ENCODE measurements at places on chromosomes 6 and 20. TPM values are rescaled to one million over a fixed set of nuclear protein-coding genes. Genes with fewer than 3 reads are reported as not detected.

Gene DEFB128
- not detected for total RNA-seq

- no peak for DNase-seq
These were observed 111.1 kb downstream of the FOXO3 start for GRCh38 chr6:108671790-108672189.

DNA sequence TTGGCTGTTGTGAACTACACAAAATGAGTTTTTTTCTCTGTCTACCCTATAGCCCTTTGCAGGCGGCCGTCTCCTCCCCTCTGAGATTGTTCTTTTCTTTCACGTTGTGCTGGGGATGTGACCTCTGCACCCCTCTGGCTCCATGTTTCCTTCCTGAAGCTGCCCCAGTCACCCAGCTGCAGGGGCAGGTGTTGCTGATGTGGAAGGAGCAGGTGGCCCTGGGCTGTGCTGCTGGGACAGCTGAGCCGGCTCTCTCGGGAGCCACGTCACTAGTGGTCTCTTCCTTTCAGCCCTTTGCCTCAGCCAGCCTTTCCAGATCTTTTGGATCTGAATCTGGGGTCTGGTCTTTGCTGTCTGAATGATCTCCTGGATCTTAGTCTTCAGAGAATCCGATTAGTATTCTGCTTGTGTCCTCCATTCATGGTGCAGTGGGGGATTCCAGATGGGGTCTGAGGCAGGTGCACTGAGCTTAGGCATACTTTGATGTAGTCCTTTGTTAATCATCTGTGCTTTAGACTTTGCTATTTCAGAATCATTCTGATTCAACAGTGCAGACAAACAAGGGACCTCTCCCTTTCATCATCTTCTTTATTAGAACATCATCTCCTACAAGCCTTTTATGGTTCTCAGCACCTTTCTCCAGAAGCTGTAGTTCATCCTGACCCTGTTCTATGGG lies 31.4 kb downstream of the TMEM181 start:
- DNase-seq = no peak

DNA sequence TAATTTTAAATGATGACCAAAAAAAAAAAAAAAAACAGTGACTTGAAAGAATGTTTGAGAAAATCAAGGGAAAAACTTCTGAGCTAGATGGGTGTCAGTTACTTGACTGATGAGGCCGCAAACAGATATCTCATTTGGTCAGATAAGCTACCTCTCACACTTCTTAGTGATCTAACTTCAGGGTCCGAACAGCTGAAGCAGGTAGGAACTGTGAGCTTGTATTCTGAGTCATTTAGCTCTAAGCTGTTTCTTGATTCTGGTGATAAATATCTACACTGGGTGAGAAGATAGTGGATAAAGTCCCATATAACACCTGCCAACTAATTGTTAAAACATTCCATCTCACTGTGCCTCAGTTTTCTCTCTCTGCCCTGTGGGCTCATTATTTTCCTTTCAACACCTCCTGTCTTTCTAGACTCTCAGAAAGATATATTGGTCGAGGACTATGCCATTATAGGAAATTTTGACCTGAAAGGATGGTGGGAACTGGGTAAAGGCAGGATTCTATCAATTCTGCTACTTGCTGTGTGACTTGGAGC lies 7.7 kb downstream of the KIF3B start:
- no peak for DNase-seq

Gene GNRH2
- not detected for total RNA-seq

Gene TRDN
- total RNA-seq = 394 TPM

- no peak for DNase-seq
These were observed 28.5 kb downstream of the BACH2 start for GRCh38 chr6:90268178-90268577.

GRCh38 chr6:56241124-56241802 lies 6.1 kb downstream of the COL21A1 start:
- DNase-seq = no peak

Gene PXT1
- total RNA-seq = not detected

DNA sequence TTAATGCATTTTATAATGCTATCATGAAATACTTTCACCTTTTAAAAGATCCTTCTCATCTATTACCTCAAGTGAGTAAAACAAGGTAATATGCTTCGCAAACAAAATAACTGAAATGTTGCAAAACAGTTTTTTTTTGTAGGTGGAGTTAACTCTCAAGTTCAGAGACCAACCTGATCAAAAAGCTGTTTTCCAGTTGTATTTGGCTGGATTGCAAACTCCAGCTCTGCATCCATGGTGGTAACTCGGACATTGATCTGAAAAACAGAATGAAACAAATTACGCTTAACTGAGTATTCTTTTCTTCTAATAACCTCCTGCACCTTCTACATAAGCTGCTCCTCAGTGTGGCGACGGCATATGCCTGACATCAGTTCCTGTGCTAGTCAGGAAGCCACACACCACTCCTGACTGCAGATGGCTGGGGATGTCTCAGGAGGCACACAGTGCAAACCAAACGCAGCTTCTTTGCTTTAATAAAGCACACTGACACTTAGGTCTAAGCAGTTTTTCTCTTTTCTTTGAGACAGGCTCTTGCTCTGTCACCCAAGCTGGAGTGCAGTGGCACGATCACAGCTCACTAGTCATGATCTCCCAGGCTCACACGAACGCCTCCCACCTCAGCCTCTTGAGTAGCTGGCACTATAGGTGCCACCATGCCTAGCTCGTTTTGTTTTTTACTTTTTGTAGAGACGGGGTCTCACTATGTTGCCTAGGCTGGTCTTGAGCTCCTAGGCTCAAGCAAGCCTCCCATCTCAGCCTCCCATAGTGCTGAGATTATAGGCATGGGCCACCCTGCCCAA lies 29.9 kb downstream of the EZR start:
- DNase-seq = no peak

Gene ASIP
- 15.0 TPM for total RNA-seq

DNA sequence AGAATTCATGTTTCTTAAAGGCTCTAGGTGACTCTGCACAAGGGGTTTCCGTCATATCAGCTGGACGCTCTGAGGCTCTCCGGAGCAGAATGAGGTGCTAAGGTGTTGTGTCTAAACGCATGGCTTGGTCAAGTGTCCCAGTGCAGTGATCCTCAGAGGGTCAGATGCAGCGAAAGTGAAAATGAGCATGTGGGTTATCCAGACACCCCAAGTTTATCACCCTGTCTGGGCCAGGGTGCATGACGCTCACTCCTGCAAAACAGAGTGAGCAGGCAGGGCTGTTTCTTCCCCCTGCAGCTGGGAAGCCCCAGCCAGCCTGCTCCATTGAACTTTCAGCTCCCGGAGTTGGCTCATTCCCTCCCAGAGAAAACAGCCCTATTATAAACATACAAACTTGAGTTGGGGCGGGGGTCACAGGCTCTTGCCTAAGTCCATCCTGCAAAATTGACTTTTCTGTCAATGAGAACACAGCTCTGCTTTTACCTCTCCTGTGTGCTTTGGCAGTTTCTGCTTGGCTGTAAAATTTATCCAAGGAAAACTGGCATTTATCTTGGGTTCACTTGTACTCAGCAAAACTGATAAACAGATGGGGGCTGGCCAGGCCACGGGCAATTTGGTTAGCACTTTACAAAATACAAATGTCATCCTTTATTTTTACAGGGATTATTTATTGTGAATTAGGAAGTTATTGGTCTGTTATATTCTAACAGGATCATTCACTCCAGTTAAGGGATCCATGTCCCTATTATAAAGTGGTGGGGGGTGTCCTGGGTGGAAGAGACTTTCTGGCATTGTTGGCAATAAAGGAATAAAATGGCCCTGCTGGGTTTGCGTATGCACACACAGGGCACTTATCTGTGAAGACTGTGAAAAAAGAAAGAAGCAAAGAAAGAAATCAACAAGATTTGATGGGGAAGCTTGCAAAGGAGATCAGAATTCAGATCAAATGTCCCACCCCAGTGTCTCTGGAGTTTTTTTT lies 154.9 kb downstream of the FOXA2 start:
- no peak for DNase-seq

- DNase-seq = no peak
These were observed 25.0 kb downstream of the FBXO5 start for GRCh38 chr6:152957796-152958195.

Gene RGS17
- 0.05 TPM for total RNA-seq

DNA sequence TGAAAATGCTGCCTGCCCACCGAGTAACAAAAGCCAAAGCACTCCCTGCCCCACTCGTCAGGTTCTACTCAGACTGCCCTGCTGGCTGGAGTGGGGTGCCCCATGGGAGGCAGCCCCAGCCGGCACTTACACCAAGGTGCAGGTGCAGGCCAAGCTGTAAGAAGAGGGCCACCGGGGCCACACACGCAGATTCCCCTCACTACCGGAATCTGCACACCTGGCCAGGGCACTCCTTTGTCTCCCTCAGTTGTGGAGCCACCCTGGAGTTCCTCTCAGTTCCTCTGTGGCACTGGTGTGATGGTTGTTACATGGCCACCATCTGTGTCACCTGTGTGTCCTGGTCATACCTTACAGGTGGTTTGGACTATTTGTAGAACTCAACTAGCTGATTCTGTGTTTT lies 112.4 kb downstream of the FOXO3 start:
- DNase-seq = no peak

GRCh38 chr6:170250981-170251775 lies 39.7 kb downstream of the DLL1 start:
- no peak for DNase-seq

GRCh38 chr6:39493777-39494176 lies 171.3 kb upstream of the KCNK16 start:
- no peak for DNase-seq

Gene RBM24
- total RNA-seq = 181 TPM

DNA sequence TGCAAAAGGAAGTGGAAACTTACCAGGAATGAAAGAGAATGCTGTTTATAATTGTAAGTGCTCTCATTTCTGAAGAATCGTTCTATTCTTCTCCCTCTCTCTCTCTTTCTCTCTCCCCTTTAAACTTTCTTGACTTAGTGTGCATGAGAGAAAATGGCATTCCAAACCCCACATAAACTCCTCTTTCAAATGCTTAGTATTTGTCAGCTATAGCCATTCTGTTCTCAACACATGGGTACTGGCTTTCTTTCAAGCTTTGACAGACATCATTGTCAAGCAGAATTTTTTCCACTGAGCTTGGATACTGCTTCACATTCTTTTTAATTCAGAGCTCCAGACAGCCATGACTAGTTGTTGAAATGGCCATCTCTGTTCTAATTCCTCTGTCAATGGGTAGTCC lies 51.1 kb upstream of the PREP start:
- DNase-seq = no peak

- no peak for DNase-seq
These were observed 65.7 kb upstream of the DUSP22 start for GRCh38 chr6:226516-227073.

Gene EDN3
- not detected for total RNA-seq

Gene POM121L2
- total RNA-seq = not detected

GRCh38 chr6:80618953-80619352 lies 512.5 kb downstream of the BCKDHB start:
- DNase-seq = no peak

Gene ACAT2
- total RNA-seq = 5.2 TPM

- no peak for DNase-seq
These were observed 116.5 kb downstream of the TCP11 start for GRCh38 chr6:35024551-35025054.

Gene NKX2-4
- total RNA-seq = not detected

Gene TMEM200A
- total RNA-seq = not detected
